ENCODE measurements at places on chromosomes 6 and 20.

DNA sequence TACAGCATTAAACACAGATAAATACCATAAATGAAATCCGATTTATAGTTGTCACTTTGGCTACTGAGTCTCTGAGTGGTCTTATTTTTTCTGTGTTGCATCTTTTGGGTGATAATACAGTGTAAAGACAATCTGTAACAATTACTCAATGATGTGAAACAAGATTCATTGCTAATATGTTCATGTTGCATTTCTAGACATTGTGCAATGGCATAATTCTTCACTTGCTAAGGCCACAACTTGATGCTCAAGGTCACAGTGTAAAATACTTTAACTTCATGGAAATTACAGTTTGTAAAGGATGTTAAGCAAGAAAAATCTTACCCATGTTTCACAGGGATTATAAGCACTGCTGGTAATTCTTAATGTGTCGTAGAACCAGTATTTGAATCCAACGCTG lies 74.9 kb upstream of the SMLR1 start:
- DNase-seq, result no peak

DNA sequence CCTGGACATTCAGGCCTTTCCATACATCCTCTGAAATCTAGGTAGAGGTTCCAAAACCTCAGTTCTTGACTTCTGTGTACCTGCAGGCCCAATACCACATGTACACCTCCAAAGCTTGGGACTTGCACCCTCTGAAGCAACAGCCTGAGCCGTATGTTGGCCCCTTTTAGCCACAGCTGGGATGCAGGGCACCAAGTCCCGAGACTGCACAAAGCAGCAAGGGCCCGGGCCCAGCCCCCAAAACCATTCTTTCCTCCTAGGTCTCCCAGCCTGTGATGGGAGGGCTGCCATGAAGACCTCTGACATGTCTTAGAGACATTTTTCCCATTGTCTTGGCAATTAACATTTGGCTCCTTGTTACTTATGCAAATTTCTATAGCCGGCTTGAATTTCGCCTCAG lies 107.4 kb upstream of the FRMD1 start:
- DNase-seq, result no peak

DNA sequence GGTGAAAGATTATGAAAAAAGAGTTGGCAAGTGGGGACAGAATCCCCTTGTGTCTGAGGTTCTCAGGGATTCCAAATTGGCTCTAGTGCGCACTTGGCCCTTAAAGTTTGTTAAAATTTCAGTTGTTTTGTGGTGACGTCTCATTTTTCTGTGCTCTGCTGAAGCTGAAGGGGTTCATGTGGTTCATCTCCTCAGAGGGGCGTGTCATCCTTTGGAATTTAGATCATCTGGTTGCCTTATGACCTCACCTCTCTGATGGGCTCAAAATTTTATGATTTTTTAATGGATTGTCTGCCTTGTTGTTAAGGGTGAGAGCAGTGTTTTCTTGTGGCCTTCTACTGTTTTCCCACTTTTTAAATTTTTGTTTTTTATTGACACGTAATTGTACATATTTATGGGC lies 20.3 kb downstream of the CYB5R4 start:
- no peak for DNase-seq

- DNase-seq, result no peak
These were observed 47.8 kb downstream of the ELOVL5 start for GRCh38 chr6:53300656-53301551.

DNA sequence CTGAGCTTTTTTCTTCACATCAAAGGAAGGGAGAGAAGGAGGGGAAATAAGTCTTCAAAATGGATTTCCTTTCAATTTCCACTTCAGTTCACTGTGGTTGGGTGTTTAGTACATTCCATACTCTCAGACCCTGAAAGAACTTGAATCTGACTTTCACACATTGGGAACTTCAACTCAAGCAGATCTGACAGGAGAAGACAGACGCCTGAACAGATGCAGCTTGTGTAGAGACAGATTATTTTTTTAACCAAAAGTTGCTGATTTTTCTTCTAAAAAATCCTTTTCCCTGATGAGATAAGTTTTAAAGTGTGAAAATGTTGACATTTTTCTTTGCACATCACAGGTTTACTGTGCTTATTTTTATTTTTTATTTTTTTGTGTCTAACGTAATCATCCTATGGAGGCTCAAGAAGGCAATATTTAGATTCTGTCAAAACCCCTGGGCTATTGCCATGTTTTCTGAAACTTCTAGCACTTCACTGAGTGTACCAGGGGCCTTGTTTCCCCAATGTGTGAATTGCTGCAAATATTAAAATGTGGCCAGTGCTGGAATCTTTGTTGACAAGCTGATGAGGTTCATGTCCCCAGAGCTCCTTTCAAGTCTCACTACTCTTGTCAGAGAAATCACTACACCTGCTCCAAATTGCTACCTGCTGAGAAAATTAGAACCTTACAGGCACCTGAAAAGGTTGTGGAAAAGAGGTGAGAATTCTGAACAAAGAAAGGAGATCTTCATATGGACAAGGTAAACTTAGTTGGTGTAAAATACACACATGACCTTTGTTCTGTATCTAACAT lies 214.8 kb upstream of the BTBD3 start:
- DNase-seq, result no peak

DNA sequence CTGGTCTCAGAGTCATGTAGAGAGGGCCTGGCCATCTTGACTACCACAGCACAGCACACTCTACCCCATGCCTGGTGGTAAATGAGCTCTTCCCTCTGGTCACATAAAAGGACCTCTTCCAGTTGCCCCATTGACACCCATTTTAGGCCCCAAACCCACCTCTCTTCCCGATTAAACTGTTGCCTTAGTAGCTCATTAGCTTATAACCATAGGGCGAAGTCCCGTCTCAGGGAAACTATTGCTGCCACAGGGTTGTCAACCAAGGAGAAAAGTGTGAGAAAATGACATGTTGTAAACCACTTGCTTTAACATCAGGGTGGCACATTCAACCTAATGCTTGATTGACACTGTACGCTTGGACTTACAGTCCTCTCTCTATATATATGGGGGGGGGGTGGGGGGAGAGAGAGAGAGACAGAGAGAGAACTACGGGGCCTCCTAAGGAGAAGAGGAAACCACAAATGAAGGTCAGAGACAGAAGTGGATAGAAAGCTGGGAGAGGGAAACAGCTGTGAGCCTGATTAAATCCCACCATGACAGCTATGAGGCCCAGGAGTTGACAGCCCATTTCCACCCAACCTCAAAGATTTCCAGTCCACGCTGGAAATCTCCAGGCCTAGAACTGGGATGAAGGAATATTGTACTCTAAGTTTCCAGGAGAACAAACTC lies 14.9 kb upstream of the BTN1A1 start:
- no peak for DNase-seq

- DNase-seq, result no peak
These were observed 11.0 kb downstream of the ARMC12 start for GRCh38 chr6:35747877-35748276.

GRCh38 chr6:71083308-71083820 lies 126.5 kb upstream of the B3GAT2 start:
- no peak for DNase-seq

GRCh38 chr6:15510121-15510520 lies 152.7 kb downstream of the DTNBP1 start:
- DNase-seq, result no peak

- DNase-seq, result no peak
These were observed 6.3 kb upstream of the CSE1L start for GRCh38 chr20:49039854-49040253.

- no peak for DNase-seq
These were observed 2.0 kb upstream of the RSPO4 start for GRCh38 chr20:1003920-1004697.

- no peak for DNase-seq
These were observed 38.1 kb upstream of the HLA-E start for GRCh38 chr6:30450909-30451841.

GRCh38 chr6:2116496-2116895 lies 128.9 kb downstream of the GMDS start:
- DNase-seq, result no peak

DNA sequence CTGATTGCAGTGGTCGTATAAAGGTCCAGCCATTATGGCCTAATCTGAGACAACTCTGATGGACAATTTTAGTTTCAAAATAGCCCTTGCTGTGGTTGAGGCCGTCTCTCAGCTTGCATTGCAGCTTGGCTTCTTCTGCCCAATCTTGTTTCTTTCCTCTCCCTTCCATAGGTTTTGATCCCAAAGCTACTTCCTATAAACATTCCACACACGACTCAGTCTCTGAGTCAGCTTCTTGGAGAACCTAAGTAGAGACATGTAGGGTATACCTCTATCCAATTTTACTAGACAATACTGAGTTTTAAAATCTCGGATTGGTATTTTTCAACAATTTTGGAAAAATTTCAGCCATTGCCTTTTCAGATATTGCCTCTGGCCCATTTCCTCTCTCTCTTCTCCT lies 13.4 kb downstream of the IYD start:
- DNase-seq, result no peak

GRCh38 chr20:41329435-41330342 lies 10.9 kb upstream of the LPIN3 start:
- DNase-seq, result no peak

DNA sequence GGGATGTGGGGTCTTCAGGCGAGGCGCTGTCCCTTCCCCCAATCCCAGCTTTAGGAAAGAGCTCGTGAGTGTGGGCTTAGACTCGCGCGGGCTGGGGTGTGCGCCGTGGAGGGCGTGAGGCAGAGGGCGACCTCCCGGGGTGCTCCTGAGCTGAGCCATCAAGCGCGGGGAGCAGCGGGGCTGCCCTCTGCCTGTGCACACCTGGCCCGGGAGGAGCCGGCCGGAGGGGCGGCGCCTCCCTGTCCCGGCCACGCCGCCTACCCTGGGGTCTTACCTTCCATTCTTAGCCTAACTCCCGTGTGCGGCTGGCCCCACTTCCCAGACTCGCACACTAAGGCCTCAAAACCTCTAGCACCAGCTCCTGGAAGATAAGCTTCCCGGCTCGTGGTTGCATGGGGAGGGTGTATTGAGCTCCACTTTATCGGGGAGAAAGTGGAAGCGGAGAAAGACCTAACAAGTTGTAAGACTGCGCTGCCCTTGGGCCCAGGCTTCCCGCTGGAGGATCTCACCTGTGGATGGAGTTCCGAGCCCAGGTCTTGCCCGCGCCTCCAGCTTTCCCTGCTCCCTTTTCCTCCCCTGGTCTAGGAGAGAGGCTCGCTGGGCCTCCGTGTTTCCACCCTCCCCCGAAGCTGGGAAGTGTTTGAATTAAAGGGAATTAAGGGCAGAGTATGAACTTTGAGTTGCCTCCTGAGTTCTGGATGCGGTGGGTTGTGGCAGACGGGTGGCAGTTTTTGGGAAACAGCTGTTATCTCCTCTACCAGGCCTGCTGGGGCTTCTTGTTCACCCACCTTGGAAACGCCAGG lies 1.2 kb downstream of the DNMT3B start:
- no peak for DNase-seq

GRCh38 chr6:41545247-41545702 lies 906 bp upstream of the FOXP4 start:
- DNase-seq, result no peak

- no peak for DNase-seq
These were observed 8.4 kb downstream of the PRSS16 start for GRCh38 chr6:27255866-27256265.

DNA sequence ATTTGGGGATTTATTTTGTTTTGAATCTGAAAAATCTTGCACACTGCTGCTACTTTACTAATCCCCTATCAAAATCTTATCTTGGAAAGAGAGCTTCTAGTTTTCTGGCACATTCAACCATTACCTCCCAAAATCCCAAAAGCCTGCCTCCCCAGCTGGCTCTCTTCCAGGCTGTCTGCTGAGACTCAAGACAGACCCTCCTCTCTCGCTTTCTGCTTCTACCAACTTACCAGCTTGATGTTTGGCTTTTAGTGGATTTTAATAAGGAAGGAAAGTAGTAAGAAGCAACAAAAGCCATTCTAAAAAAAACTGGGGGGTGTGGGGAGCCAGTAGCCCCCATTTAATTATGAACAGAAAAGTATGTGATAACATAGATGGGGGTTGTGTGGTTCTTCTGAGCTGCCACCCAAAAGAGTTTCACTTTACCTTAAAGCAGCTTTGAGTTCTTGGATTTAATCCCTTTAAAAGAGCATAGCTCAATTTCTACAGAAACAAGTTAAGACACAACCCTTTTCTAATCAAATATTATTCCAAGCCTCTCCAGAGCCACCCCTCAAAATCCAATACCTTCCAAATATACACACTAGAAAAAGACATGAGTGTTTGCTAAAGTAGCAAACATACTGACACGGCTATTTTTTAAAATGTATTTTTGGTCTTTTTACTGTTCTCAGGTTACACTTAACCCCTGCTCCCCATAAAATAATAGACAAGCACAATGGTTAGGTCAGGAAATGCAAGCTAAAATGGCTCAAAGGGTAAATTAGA lies 71.7 kb downstream of the ATP9A start:
- no peak for DNase-seq

- DNase-seq, result no peak
These were observed 204.5 kb downstream of the UBE3D start for GRCh38 chr6:82861121-82861520.

- no peak for DNase-seq
These were observed 45.4 kb upstream of the AIG1 start for GRCh38 chr6:143015300-143015706.

DNA sequence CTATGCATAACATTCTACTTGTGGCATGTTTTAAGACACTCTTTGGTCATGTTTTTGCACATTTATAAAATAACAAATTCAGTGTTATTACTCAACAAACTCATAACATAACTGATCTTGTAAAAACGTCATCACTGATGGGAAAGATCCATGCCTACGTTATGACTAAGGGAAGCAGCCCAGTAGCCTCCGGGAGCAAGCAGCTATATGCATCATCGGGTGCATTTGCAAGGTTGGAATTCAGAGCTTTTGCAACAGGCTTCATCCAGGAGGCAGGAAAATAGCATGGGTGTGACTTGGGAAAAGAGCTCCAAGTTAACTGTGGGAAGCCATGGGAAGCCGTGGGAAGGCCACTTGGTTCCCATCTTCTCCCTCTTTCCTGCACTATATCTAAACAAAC lies 271.6 kb upstream of the SGK1 start:
- DNase-seq, result no peak

GRCh38 chr6:10151144-10151915 lies 263.5 kb downstream of the TFAP2A start:
- no peak for DNase-seq

GRCh38 chr20:25499855-25500434 lies 85.4 kb downstream of the NINL start:
- DNase-seq, result no peak

- DNase-seq, result no peak
These were observed 20.1 kb upstream of the HECA start for GRCh38 chr6:139114746-139115145.

- no peak for DNase-seq
These were observed 395.9 kb downstream of the SAMD5 start for GRCh38 chr6:147904416-147904815.

All from cortex of kidney (tissue), 1 donor.